ENCODE measurements at places on chromosomes 1 and 21.

GRCh38 chr21:34199121-34199910, 125.9 kb downstream of the MRPS6 start:
- DNase-seq, result no peak

- no peak for DNase-seq
These were observed 1777.5 kb downstream of the BRINP3 start for GRCh38 chr1:188700116-188700515.

DNA sequence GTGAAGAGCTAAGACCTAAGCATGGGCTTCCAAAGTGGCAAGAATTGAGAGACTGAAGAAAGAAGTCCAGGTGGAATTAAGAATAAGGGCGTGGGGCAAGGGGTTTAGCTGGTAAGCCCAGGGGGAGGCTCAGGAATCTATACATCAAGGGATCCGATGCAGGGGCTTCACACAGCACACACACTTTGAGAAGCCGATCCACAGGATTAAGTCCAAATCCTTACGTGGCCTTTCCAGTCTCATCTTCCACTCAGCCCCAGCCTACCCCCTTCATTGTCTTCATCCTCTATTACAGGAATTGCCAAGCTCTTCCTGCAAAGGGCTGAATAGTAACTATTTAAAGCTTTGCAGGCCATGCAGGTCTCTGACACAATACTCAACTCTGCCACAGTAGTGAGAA, 101.3 kb downstream of the TGFBR3 start:
- DNase-seq, result no peak

- no peak for DNase-seq
These were observed 5.8 kb downstream of the CASQ1 start for GRCh38 chr1:160196143-160196542.

- no peak for DNase-seq
These were observed 53.5 kb upstream of the DUSP10 start for GRCh38 chr1:221795380-221795779.

DNA sequence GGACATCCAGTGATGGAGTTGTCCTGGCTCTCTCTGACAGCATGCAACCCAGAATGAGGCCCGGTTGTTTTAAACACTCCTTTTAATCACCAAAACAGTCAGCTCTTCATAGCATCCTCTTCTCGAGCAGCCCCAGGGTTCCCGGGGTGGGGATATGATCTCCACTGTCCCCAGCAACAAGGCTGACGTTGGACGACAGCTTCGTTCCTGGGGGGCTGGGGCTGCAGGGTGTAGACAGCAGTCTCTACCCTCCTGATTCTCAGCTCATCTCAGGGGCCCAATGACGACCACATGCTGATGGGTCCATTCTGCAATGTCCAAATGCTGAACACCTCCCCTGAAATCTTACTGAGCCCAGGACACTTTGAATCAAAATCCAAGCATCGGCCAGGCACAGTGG, 27.0 kb downstream of the TRIM11 start:
- DNase-seq, result no peak

GRCh38 chr1:192626366-192627179, 9.4 kb upstream of the RGS13 start:
- no peak for DNase-seq

- DNase-seq, result no peak
These were observed 24.7 kb downstream of the TFF3 start for GRCh38 chr21:42290505-42290904.

GRCh38 chr1:26852701-26853100, 10.2 kb upstream of the SFN start:
- DNase-seq, result no peak

DNA sequence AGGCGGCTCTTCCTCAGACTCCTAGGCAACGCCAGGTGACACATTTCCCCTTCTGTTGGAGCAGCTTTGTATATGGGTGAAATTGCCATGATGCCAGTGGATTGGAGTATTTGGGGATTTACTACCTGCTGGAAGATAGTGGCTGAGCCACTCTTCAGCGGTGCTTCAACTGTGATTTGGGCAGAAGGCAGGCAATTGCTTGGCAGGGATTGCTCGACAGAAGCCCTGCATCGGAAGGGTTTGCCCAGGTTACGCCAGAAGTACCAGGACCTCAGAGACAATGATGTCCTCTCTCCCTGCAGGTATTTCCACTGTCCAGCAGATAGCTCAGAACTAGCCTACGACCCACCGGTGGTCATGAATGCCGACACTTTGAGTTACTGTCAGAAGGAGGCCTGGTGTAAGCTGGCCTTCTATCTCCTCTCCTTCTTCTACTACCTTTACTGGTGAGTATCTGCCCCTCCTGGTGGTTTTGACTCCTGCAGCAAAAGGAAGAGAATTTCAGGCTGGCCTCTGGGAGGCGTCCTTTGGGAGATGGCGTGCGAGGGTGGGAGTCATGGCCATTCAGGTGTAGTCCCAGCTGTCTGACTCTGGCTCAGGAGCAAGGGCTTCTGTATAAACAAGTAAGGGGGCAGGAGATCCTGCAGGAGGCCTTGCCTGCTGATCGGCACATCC, 118.3 kb downstream of the CNIH3 start:
- DNase-seq, result no peak

DNA sequence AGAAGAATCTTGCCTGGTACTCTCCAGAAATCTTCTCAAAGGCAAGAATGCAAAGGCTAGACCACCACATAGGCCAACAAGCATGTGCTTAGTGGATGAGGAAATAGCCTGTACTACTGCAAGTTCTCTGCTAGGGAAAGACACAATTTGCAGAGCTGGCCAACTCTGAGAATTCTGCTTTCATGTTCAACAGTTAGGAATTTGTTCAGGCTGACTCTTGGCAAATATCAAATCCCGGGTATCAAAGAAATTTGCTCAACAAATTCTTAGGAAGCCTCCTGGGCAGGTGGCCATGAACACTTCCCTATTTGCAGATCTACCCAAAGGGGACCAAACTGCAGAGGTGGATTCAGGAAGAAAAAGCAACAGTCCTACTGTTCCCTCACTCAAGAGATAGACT, 15.0 kb upstream of the H3-3A start:
- DNase-seq, result no peak

DNA sequence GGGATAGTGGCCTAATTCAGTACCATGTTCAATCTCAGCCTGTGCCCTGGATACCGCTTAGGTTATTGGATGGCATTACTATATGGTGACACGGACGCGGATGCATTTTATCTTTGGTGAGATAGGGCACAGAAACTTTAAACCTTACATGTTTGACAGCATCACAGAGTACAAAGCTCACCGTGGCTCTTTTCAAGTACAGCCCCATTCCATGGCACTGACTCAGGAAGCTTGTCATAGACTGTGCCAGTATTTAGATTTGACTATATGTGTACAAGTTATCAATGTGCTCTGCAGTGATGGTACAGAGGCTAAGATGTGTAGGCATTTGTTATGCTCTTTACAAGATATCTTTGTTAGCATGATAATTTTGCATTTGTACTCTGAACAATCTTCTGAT, 169.0 kb downstream of the RYR2 start:
- DNase-seq, result no peak

DNA sequence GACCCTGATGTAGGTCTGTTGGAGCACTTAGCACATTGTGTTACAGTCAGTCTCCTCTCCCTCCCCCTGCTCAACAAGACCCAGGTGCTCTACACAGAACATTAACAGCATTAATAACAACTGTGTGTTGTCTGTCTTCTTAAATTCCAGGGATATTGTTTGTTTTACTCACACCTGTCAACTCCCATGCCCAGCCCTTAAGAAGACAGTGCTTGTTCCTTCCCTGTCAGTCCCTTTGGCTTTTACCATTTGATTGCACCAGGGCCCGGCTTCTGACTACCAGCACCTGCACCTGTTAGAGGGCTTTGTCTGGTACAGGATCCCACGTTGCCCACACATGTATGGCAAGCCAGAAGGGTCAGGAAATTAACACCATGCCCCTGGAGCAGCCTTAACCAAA, 11.7 kb downstream of the RIMKLA start:
- no peak for DNase-seq
